ENCODE measurements at places on chromosomes 3 and 15. TPM values are rescaled to one million over a fixed set of nuclear protein-coding genes. Genes with fewer than 3 reads are reported as not detected.
A peak's percentile ranks its signal among the peaks of the same experiment; 100 is the strongest.

Gene SLC28A1
- 0.24 TPM for total RNA-seq

Gene ANKRD63
- total RNA-seq, result not detected

GRCh38 chr3:51620543-51620942, 50.5 kb upstream of the TEX264 start:
- DNase-seq, result no peak

DNA sequence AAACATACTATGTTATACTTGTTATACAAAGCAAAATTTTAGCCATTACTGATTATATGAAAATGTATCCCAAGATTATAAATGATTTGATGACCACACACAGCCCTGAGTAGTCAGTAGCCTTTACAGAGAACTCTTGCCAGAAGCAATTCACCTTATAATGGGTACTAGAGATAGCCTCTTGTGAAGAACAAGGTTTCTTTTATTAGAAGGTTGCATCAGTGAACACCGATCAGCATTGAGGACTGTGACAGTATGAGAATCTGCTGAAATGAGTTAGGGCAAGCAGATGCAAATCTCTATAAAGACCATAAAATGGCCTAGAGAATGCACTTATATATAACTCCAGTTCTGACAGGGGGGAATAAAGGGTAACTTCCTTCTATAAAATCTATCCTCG, 10.1 kb downstream of the CDC25A start:
- no peak for DNase-seq

DNA sequence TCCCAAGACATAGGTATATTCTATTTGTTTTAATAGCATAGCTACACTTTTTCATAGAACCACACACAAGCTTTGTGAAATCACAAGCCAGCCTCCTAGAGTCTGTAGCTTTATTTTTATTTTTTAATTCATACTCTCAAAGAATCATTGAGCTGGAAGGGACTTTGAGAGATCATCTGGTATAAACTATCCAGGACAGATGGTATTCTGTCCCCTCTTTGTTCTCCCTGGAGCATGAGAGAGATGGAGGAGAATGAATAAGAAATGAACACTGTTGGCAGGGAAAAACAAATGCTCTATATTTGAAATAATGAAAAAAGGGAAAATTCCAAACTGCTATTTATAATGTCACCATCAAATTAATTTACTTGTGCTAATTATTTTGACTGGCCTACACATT, 338.7 kb upstream of the IL12A start:
- no peak for DNase-seq

- DNase-seq, result no peak
These were observed 38.3 kb downstream of the PIK3CA start for GRCh38 chr3:179186426-179186825.

GRCh38 chr3:142808103-142808917, 80.6 kb downstream of the PCOLCE2 start:
- DNase-seq, result no peak

GRCh38 chr15:53588773-53589172, 170.7 kb downstream of the WDR72 start:
- DNase-seq, result no peak

DNA sequence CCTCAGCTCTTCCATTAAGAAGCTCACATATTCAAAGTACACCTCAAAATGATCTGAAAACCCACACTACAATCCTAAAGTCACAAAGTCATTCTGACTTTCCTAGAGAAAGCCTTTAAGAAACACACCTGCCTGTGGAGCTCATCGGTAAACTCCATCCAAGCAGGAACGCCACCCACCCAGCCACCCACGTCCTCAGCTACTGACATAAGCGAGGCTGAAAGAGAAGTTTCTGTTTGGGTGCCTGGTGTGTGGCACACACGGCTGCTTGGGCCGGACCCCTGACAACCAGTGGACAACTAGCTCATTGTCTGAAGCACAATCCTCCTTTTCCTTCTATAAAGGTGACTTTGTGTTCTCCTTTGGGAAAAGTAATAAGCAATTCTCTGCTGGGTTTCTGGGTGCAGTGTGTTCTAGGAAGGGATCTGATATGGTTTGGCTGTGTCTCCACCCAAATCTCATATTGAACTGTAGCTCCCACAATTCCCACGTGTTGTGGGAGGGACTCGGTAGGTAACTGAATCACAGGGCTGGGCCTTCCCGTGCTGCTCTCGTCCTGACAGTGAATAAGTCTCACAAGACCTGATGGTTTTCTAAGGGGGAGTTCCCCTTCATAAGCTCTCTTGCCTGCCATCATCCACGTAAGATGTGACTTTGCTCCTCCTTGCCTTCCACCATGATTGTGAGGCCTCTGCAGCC, 26.1 kb downstream of the FAM174B start:
- DNase-seq, result no peak

GRCh38 chr15:70240082-70240481, 142.4 kb upstream of the TLE3 start:
- DNase-seq, result peak; percentile 7

GRCh38 chr3:114848643-114849350, 298.3 kb downstream of the ZBTB20 start:
- no peak for DNase-seq
